CD4-positive, alpha-beta T cell treated with Interleukin-6 at 100 ng/mL for 8 hours (primary cell): ENCODE measurements at places on chromosomes 3 and 15.

DNA sequence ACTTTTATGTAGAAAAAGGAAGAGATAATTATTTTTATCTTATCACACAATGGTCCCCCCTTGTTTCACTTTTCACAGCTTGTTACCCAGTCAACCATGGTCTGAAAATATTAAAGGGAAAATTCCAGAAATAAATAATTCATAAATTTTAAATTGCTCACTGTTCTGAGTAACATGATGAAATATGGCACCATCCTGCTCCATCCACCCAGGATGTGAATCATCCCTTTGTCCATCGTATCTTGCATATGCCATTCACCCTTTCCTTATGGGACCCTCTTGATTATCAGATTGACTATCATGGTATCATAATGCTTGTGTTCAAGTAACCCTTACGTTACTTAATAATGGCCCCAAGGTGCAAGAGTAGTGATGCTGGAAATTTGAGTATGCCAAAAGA lies 43.7 kb downstream of the ANKRD28 start:
- no peak for DNase-seq

DNA sequence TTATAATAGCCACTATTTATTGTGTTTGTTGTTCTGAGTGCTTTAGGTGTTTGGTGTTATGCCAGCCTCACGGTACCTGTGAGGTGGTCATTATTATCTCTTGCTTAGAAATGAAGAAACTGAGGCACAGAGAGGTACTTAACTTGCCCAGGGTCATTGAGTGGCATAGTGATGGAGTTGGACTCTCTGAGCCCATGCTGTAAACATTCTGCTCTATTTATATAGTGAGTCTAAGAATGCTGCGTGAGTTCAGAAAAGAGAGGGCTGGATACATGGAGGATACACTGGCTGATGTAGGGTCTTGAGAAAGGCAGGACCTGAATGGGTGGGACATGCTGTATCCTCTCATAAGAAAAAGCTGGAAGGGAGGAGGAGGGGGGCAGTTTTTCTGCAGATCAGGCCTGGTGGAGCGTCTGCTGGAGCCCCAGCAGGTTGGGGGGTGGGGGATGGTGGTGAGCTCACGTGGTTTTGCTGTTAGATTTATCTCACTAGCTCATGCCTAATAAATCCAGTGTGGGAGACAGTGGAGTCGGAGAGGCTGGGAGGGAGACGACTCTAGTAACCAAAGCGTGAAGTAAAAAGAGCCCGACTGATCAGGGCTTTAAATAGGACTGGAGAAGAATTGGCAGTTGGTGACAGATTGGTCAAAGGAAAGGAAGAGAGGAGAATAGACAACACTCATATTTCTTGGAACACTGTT lies 16.0 kb downstream of the MED12L start:
- DNase-seq, result no peak

GRCh38 chr15:48285329-48286214 lies 45.7 kb upstream of the DUT start:
- peak; percentile 33 for DNase-seq

DNA sequence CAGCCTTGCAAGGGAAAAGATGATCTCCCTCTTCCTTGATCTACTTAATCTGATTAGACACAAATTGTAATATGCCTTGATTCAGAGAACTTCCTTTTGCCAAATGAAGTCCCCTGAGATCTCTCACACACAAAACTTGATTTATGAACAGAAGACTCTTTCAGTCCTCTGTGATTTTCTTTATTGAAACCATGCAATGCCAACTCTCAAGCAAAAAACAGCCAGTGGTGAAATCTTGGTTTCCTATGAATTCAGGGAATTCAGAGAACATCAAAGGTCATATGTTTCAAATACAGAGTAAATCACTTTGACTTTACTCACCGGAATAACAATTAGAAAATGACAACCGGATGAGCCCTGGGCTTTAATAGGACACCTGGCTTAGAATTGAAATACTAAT lies 211.7 kb downstream of the ABHD5 start:
- DNase-seq, result no peak

DNA sequence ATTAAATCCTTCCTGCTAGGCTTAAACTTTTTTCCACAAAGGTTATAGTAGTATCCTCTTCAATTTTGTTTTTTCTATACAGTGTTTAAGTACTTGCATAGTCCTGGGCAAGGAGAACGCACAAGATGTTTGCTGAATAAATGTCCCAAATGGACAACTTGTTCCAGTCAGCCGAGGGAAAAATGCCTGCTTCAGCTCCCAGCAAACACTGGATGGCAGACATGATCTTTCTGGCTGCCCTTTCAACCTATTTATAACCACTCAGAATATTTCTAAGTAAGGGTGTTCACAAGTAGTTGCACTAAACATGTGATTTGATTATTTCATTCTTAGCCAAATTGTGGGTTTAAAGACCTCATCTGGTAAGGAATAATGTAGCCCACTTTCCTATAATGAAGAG lies 29.8 kb downstream of the GNB4 start:
- no peak for DNase-seq

GRCh38 chr3:143170676-143171075 lies 51.1 kb downstream of the CHST2 start:
- DNase-seq, result no peak

DNA sequence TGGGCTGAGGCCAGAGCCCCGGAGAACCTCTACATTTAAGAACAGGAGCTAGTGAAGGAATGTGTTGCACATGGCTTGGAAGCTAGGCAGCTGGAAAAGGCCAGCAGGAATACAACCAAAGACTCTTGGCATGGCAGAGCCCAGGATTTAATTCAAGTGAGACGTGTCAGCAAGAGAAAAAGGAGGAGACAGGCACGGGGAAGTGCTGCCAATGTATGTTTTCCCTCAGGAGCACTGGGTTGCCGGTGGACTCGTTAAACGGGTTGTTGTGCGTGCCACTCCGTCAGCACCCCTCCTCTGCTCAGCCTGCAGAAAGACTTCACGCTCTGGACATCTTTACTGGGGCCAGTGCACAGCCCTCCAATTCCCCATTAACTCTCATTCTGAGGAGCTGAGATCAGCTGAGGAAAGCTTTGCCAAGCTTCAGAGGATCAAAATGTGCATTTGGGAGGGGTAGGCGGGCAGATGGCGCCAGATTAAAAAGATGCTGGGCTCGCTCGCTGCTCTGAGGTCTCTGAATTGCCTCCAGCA lies 103.7 kb downstream of the PDZRN3 start:
- no peak for DNase-seq

- DNase-seq, result peak; percentile 39
These were observed 21.4 kb upstream of the NR2C2 start for GRCh38 chr3:14925729-14926591.

- no peak for DNase-seq
These were observed 23.9 kb downstream of the ILDR1 start for GRCh38 chr3:121998030-121998580.

GRCh38 chr3:39541917-39542329 lies 74.4 kb downstream of the MOBP start:
- no peak for DNase-seq

- DNase-seq, result no peak
These were observed 100.6 kb downstream of the DCLK3 start for GRCh38 chr3:36663666-36664291.

GRCh38 chr3:81521855-81522254 lies 239.6 kb downstream of the GBE1 start:
- DNase-seq, result no peak

DNA sequence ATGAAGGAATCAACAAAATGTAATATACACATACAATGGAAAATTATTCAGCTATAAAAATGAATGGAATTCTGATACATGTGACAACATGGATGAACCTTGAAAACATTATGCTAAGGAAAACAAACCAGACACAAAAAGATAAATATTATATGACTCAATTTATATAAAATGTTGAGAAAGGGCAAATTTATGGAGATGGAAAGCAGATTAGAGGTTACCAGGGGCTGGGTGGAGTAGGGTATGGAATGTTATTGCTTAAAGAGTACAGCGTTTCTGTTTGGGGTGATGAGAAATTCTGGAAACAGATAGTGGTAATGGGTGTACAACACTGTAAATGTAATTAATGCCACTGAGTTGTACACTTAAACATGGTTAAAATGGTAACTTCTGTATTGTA lies 50.9 kb downstream of the EMC4 start:
- no peak for DNase-seq

- DNase-seq, result no peak
These were observed 22.6 kb upstream of the FSTL1 start for GRCh38 chr3:120473389-120473788.

DNA sequence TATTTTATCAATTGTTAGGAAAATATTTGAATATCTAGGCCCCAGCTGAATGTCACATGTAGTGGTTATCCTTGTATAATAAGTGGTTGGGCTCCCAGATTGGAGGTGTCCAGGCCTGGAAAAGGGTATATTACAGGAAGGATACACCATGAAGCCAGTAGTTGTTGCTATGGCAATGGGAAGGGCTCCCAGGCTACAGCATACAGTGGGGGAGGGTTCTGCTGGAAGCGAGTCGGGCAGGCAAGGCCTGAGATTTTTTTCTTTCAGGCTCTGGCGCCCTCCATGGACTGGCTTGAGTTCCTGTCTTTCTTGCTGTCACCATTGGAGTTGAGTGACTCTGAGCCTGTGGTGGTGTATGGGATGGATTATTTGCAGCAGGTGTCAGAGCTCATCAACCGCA lies 8.9 kb downstream of the ECE2 start:
- DNase-seq, result peak; percentile 17
